ENCODE measurements at places on chromosomes 6 and 20.

DNA sequence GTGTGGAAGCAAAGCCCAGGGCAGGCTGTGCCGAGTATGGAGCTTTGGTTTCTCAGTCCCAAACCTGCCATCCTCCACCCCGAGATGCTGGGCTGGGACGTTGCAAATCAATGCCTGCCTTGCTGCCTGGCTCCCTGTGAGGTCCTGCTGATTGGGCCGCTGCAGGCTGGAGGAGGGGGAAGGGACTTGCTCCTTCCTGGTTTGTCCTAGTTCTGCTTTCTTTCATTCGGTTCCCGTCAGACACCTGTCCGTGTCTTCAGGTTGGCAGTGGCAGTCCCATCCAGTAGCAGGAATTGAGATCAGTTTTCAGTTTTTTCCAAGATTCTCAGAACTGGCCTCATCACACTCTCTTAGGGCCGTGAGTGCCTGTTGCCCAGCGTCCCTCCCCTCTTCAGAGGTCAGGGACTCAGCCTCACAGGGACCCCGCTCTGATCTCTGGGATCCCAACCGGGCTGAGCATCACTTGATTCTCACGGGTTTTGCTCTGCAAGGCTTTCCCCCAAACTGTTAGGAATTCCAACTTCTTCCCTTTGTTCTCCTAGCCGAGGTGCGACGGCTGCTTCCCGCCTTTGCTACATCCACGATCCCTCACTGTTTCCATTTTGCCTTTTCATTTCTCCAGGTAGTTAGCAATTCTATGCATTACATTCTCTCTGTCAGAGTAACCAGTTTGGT, 24.2 kb upstream of the TAGAP start:
- no peak for DNase-seq

- no peak for DNase-seq
Measured at GRCh38 chr6:127225497-127225896, 41.2 kb upstream of the RNF146 start.

GRCh38 chr6:33886673-33887144, 82.9 kb upstream of the MLN start:
- DNase-seq = no peak

DNA sequence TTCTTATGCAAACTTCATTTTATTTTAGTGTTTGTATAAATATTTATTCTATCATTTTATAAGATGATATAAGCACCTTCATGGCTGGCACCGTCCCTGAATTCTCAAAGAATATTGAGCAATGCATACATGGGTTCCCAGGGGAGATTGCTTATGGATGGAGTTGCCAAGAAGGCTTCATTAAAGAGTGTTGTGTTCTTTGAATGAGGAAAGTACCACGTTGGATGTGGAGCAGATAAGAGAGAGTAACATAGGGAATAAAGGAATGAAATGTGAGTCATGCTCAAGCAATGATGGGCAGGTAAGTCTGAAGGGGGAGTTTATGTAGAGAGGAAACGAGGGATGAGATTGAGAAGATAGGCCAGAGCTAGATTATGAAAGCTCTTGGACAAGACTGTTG, 10.3 kb downstream of the DSE start:
- DNase-seq = no peak

DNA sequence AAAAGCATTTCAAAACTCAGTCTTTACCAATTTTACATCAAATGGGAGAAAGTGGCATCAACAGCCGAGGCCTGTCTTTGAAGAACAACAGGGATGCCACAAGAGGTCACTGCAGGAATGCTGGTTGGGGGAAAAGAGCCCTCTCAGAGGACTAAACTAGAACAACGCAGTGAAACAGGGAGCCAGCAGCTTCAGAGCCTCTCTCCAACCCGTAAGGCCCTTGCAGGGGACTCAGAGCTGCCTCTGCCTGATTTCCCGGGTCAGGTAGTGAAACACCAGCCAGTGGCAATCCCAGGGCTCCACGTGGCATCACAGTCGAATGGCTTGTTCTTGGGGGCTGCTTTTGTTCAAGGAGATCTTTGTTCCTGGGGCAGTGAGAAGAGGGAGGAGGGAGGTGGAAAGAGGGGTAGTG, 55.0 kb upstream of the KCNK16 start:
- peak; percentile 42 for DNase-seq

GRCh38 chr20:15759594-15759993, 813.7 kb downstream of the KIF16B start:
- no peak for DNase-seq

- DNase-seq = no peak
Measured at GRCh38 chr6:134849920-134850447, 99.9 kb downstream of the ALDH8A1 start.

- DNase-seq = peak; percentile 55
Measured at GRCh38 chr20:25254986-25255680, 7.2 kb downstream of the PYGB start.

- DNase-seq = no peak
Measured at GRCh38 chr6:168045706-168046620, 33.0 kb downstream of the FRMD1 start.

DNA sequence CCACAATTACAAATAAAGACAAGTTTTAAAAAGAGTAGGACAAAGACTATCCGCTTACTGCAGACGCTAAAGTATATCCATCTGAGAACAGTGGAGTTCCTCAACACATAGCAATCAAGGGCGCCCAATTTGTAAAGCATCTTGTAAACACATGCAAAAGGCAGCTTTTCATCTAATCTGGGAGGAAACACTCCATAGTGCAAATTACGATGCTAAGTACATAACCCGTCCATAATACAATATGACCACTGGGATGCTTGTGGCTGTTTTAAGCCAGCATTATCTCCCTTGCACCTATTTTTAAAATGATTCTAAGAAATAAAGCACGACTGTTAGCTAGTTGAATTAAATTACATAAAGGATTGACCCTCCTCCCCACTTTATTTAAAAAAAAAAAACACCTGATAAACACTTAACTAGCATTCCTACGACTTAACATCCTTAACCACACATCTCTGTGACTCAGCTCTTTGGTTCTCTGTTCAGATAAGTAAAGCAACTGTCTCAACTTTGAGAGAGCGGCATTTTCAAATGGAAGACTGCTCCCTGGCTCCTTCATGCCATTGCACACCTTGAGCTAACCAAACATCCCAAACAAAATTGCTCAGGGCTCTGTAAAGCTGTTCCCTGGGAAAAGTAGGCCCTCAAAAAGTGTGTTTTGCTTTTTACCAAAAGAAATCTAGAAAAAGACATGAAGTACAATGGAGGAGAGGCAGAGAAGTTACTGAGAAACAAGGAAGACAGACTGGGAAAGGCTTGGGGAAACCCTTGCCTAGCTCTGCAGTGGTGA, 14.2 kb downstream of the SLC22A23 start:
- no peak for DNase-seq

GRCh38 chr20:18663932-18664331, 76.1 kb downstream of the DTD1 start:
- DNase-seq = no peak

DNA sequence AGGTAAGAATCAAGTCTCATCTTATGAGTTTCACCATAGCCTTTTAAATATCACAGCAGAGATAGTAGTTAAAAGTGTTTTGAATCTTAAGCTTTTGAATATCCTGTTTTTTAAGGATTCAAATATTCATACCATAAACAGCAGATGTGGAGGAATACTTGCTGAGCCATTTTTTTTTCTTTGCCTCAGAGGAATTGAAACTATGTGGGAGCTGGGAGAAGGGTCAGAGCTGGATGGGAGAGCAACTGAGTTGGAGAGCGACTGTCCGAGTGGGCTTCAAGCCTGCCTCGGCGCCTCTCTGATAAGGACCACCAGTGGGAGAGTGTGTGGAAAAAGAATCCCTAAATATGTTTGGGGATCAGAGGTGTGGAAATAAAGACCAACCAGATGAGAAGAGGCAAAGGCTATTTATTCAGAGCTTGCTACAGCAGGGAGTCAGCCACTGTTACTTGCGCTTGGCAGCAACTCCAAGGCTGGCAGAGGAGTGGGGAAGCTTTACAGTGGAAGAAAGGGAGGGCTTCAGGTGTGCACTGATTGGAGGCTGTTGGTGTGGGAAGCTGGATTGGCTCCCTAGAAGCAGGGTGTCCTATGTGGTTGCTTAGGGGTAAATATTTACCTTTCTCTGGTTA, 34.3 kb upstream of the MCUR1 start:
- DNase-seq = no peak

DNA sequence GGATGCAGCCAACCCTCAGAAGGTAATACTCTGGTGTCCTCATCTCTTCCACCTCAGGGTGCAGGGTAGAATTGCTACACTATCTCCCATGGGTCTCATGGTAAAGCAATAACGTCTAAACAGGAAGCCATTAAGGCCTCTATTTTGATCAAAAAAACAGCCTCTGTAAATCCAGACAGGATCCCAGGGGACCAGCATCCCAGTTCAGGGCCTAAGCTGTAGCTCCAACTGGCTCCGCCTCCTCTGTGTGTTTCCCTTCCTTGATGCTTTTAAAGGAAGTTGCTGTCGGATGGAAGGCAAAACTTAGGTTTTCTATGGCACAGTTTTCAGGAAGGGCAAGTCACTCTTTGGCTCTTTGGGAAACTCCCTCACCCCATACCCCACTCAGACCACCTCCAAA, 222.0 kb downstream of the MAFB start:
- DNase-seq = no peak

GRCh38 chr6:159729598-159730331, 2.5 kb downstream of the WTAP start:
- DNase-seq = no peak

DNA sequence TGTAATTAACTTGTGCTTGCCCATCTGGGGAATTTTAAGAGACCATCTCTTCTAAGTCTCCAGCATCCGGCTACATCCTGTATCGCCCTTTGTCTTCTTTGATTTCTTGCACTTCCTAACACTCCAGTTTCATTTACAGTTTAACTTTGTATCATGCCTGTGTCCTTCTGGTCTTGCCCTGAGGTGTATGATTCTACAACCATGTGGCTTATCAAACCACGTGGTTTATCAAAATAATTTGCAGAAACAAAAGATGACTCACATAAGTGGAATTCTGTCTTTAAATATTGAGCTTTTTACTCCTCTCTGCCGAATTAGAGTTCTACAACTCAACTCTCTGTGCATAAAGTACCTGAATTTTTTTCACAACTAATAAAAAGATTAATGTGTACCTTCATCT, 580.7 kb downstream of the KIF16B start:
- DNase-seq = no peak

DNA sequence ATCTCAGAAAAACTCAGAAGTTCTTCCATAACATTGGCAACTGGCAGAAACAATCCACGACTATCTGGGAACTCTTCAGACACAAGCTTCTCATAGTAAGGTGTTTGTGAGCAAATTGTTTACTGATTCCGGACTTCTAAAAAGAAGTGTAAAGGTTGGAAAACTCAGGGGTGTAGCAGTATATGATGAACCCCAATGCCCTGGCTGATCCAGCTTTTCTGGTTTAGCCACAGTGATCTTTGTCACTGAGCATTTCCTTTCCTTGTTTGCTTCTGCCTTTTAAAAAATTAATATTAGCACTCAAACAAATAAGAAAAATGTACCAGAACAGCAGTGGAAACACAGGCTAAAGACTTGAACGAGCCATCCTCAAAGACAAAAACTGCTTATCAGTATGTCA, 4.9 kb downstream of the RGS17 start:
- no peak for DNase-seq

- no peak for DNase-seq
Measured at GRCh38 chr6:121826156-121826810, 390.8 kb downstream of the GJA1 start.

- DNase-seq = no peak
Measured at GRCh38 chr6:149233056-149233715, 84.3 kb upstream of the TAB2 start.

DNA sequence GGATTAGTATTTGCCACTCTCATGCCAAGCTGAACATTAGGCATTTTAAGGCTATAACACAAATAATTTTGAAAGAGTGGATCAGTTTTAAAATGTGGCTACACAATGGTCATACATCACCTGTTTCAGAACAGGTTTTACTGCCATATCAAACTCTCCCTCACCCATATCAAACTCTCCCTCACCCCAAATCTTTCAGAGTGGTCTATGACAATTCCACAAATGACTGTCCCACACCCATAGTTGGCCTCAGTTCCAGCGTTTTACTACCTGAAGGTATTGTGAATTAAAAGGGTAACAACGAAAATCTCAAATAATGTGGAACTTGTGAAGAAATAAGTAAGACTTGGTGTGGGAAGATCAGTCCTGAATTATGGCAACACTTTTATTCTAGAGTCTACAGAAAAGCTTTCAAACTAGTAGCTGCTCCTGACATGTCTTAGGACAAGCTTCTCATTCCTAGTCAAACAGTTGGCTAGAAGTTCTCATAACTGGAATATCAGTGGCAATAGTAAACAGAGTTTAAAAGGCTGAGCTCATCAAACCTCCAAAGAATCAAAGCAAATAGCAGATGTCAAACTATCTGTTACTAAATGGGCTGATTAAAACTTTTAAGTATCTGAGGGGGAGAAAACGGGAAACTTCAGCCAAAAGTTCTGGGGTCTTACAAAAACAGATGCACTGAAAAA, 52.4 kb downstream of the MAP3K7 start:
- DNase-seq = no peak

DNA sequence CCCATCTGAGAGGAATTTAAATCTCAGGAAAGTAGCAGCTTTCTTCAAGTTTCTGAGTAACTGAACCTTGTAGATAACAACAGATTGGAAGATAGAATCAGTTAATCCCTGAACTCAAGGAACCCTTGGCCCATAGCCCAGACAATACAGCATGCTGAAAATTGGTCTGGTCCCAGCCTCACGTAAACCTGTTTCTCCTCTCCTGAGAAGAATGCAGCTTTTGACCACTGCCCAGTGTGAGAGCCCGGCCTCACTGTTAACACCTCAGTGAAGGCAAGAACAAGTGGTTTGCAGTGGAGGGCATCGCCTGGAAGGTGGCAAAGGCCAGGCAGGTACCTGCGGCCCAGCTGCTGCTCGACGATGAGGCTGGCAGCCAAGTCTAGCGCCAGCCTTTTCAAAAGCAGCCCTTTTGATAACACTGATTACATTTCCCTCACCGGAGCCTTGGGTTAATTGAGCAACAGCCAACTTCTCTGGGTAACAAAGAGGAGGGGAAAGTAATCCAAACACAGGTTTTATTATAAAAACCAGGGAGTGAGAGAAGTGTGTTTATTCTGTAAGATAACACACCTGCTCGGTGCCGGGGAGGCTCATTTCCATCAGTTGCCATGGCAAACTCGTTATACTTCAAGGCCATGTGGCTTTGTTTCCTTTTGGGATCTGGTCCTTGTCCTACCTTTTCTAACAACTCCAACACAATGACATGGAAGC, 54.0 kb downstream of the TRAF3IP2 start:
- DNase-seq = no peak

DNA sequence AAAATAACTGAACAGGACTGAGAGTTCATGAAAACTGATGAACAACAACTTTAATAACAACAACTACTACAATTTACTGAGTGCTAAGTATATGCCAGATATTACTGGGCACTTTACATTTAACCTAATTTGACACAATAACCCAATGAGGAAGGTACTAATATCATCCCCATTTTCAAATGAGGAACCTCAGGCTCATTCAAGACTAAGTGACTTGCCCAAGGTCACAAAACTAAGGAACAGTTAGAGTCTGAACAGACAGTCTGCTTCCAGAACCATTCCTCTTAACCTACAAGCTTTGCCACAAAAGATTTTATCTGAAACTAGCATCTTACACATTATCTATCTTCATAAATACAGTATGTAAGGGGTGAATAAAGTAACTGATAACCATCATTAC, 10.6 kb upstream of the NDRG3 start:
- DNase-seq = no peak
